Inflammatory macrophage (primary cell): ENCODE measurements at places on chromosomes 5 and 9.

GRCh38 chr5:81315336-81315735 lies 13.9 kb downstream of the ZCCHC9 start:
- DNase-seq: peak; percentile 12

GRCh38 chr9:69556707-69557106 lies 115.5 kb downstream of the APBA1 start:
- DNase-seq: no peak

- DNase-seq: no peak
Measured at GRCh38 chr5:83219077-83219476, 141.7 kb downstream of the XRCC4 start.

DNA sequence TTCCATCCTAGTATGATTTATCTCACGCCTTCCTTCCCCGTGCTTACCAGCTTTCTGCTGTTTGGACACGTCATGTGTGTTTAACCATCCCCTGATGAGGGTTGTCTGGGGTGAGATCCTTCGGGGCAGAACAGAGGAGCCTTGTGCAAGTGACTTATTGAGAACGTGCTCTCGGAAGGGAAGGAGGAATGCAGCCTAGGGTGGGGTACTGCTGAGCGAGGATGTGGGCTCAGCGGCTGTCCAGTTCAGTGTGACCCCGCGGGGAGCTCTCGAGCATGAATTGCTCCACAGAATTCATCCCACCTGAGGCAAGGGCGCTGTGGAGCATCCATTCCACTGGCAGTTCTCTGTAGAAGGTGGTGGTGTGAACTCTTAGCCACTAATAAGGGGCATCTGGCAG lies 4.0 kb downstream of the MYOZ3 start:
- DNase-seq: no peak

- DNase-seq: peak; percentile 94
Measured at GRCh38 chr5:42992088-42992879, 47.8 kb downstream of the ANXA2R start.

DNA sequence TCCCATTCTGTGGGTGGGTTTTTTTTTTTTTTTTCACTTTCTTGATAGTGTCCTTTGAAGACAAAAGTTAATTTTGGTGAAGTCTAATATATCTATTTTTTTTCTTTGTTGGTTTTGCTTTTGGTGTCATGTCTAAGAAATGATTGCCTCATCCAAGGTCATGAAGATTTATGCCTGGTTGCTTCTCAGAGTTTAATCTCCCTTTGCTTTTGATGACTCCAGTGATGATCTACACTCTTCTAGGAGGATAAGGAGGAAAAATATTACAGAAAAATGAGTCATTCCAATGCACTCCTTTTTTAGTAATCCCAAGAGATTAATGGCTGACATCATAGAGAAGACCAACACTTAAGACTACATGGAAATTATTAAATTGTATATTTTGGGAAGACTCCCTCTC lies 79.7 kb upstream of the ICE1 start:
- no peak for DNase-seq

DNA sequence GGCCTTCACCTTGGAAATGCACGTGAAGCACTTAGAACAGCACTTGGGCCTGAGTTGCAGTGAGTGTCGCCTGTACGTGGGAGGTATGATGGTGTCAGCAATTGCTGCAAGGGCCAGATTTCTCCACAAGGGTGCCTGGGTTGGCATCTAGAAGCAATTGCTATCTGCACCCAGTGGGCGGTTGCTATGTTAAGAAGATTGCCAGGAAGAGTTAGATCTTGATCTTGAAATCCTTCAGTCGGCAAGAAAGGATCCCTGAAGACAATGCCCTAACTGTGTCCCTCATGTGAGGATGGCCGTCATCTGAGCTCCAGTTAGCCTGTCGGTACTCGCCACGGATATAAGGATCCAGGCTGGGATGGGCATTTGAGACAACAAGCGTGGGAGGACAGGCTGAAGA lies 62.9 kb downstream of the MAMDC2 start:
- DNase-seq: peak; percentile 88

DNA sequence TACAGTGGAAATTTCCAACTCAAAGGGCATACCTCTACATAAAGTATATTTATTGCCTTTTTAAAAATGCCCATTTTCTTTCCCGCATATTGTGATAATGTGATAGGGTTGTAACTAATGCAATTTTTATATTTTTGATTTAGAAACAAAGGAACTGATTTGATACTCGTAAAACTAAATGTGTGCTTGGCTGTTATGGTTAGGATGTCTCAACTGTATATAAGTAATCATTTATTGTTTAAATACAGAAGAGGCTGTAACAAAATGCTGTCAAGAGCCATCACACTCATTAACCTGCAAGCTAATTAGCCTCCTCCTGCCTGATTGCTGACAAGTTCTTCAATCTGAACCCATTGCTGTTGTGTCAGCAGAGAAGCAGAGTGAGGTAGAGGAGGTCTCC lies 149.2 kb downstream of the PBX3 start:
- DNase-seq: no peak

GRCh38 chr5:22471154-22471553 lies 382.0 kb downstream of the CDH12 start:
- DNase-seq: no peak

DNA sequence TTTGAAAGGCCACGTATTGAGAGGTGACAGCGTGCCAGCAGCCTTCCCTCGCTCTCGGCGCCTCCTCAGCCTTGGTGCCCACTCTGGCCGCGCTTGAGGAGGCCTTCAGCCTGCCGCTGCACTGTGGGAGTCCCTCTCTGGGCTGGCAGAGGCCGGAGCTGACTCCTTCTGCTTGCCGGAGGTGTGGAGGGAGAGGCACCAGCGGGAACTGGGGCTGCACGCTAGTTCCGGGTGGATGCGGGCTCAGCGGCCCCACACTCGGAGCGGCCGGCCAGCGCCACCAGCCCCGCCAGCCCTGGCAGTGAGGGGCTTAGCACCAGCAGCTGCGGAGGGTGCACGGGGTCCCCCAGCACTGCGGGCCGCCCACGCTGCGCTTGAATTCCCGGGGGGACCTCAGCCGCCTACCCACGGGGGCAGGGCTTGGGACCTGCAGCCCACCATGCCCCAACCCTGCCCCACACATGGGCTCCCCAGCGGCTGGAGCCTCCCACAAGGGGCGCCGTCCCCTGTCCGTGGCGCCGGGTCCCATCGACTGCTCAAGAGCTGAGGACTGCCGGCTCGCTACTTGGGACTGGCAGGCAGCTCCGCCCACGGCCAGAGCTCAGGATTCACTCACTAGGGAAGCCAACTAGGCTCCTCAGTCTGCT lies 4.4 kb upstream of the OTULINL start:
- DNase-seq: no peak

DNA sequence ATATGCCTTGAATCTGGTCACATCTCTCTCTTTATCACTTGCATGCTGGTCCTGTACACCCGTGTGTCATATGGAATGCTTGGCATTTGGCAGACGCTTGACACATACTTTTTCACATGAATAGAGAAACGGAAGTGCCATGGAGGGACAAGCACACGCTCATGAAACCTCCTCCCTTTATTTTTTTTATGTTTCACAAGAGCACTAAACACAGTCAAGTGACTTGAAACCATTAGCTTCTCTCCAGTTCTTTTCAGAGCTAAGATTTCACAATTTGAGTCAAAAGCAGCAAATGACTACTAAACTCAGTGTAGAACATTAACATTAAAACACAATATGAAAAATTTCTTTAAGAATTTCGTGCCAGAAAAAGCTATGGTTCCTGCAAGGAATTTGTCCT lies 151.1 kb downstream of the DOCK2 start:
- peak; percentile 82 for DNase-seq

- no peak for DNase-seq
Measured at GRCh38 chr5:157216391-157217142, 35.9 kb downstream of the ITK start.

DNA sequence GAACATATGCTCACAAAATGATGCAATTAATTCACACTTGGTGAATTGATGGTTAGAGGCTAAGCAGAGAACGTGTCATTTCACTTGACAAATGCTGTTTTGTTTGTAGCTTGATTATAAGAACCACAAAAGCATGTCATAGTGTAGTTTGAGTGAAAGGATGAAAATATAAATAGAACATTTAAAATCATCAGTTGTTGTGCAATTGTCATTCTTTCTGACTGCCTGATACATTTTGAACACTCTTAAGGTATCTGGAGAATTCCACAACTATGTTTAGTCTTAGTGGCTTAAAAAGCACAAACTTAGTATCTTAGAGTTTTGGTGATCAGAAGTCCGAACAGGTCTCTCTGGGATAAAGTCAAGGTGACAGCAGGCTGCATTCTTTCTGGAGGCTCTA lies 129.4 kb downstream of the BASP1 start:
- no peak for DNase-seq

DNA sequence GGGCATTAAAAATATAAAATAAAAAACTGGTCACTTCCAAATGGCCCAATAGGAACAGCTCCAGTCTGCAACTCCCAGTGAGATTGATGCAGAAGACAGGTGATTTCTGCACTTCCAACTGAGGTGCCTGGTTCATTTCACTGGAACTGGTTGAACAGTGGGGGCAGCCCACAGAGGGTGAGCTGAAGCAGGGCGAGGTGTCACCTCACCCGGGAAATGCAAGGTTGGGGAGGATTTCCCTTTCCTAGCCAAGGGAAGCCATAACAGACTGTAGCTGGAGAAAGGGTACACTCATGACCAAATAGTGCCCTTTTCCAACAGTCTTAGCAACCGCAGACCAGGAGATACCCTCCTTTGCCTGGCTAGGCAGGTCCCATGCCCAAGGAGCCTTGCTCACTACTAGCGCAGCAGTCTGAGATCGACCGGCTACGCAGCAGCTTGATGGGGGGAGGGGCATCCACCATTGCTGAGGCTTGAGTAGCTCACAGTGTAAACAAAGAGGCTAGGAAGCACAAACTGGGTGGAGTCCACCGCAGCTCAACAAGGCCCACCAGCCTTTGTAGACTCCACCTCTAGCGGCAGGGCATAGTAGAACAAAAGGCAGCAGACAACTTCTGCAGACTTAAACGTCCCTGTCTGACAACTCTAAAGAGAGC lies 12.7 kb downstream of the RLN1 start:
- no peak for DNase-seq

- no peak for DNase-seq
Measured at GRCh38 chr9:19665146-19665863, 123.5 kb downstream of the SLC24A2 start.

GRCh38 chr5:124698770-124699169 lies 47.7 kb downstream of the ZNF608 start:
- no peak for DNase-seq

DNA sequence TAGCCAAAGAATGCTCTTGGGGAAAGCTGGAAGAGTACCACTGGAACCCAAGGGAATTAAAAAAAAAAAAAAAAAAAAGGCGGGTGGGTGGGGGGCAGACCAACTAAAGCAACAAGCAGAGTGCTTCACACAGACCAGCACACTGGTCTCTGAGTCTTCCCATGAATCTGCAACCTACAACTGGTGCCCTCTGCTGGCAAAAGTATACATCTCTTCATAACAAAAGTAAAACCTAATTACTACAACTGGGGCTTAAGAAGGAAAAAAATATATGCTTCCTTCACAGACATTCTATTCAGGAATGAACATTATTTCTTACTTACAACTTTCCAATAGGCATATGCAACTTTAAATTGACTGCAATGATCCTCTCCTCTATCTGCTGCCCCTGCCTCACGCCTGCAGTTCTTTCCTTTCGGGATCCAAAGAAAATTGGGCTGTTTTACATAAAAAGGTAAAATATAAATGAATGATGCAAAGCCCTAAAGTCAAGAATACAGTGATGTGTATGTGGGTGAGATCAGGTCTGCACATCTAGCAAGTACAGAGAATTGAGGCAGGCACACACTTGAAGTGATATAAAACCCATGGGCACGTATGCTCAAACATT lies 7.2 kb upstream of the KLHL3 start:
- DNase-seq: peak; percentile 72

DNA sequence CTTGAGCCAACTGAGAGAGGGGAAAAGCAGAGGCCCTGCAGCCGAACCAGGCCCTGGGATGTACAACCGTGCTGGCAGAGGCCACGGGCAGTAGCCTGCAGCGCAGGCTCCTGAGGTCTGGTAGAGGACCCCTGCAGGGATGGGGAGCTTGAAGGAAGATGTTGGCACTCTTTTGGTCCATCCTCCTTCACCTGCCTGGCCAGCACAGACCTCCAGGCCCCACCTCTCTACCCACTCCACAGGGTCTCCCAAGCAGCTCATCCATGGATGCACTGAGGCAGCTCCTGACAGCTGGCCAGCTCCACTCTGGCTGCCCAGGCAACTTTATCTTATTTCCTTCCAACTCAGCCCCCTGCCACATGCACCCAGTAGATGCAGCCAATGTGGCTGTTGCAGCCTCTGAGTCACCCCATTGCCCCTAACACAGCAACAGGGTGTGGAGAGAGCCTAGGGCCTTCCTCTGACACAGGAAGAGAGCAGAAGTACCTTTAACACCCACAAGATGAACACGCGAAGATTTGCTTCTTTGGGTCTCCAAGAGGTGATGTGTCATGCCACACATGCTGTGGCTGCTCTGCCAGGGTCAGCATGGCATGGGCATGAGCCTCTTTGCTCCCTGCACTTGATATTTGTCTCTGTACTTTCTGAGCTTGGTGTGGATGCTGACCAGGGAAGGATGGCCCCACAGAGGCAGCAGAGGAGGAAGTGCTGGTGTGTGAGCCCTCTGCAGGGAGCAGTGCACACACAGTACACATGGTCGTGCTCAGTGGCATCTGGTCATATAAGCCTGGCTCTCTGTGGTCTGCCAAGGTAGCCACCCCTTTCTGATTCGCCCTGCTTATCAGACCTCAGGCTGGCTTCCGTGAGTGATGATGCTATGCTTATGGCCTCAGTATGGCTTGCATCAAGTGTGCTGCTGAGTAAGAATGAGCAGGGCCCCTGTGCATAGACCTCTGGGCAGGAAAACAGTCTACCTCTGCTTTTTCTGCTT lies 117.2 kb downstream of the NRG2 start:
- no peak for DNase-seq

DNA sequence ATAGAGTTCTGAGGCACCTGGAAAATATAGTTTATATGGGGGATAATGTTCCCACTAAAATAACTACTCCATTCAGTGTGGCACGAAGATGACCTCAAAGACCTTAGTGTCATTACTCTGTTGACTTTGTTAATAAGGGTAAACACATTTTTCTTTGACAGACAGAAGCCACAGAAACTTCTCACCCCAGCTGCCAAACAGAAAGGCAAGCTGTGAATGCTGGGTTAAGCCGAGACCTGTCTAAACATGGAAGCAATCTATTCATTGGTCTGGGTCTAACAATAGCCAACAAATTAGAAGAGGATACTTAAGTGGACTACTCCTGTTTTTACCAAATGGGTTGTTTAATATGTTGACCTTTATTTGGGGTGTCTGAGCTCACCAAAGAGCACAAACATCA lies 171.4 kb downstream of the TLE1 start:
- DNase-seq: no peak

GRCh38 chr9:12696931-12697622 lies 3.9 kb downstream of the TYRP1 start:
- DNase-seq: no peak

- peak; percentile 84 for DNase-seq
Measured at GRCh38 chr9:120583958-120584369, 4.0 kb upstream of the CDK5RAP2 start.

- DNase-seq: no peak
Measured at GRCh38 chr5:27083449-27084415, 45.3 kb upstream of the CDH9 start.

DNA sequence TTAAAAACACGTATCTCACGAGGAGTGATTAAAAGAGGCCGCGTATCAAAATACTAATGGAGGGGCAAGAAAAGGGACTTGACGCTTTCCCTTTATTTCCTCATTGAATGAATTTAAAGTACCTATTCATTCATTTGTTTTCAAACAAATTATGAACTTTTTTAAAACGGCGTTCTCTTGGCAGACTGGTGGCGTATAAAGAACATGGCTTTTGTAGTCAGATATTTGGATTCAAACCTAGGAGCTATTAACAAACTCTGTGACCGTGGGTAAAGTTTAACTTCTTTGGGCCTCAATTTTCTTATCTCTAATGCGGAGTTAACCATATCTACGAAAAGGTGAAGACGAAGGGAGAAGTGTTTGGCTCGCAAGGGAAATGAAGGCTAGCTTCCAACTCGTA lies 876 bp downstream of the CAAP1 start:
- no peak for DNase-seq
